ENCODE measurements at places on chromosomes 4 and X.

GRCh38 chr4:182765987-182766856 lies 151.0 kb downstream of the DCTD start:
- DNase-seq = no peak

- DNase-seq = no peak
Measured at GRCh38 chrX:122248681-122249080, 935.4 kb upstream of the GRIA3 start.

- no peak for DNase-seq
Measured at GRCh38 chrX:107730298-107730655, 45.3 kb downstream of the TSC22D3 start.

DNA sequence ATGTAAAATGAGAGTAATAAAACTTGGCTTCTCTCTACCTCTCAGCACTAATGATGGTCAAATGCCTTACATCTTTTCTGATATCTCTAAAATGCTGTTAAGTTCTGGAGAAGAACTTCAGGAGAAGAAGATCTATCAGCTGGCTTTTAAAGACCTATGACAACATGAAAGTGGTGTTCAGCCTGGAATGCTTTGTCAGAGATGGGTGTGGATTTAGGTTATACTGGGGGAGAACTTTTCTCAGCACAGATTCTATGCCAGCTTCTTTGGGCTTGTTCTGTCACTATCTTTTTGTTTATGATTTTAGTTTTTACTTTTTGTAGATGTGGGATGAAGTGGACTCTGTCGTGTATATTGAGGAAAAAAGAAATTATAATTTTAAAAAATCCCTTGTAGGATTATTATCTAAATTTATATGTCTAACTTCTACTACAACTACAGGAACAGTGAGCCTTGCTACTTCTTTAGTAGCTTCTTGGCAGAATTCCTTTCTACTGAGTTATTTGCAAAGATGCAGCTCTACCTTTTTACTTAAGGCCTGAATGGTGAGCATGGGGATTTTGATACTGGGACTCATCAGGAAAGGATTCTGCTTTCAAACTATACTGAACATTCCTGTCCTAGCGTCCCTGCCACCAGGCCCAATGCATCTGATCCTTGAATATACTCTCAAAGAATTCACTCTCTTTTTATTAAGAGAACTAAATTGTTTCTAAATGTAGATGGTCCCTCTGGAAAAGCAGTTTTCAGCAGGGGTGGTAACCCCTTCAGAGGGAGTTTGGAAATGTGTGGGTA lies 19.6 kb downstream of the CYP2U1 start:
- no peak for DNase-seq

DNA sequence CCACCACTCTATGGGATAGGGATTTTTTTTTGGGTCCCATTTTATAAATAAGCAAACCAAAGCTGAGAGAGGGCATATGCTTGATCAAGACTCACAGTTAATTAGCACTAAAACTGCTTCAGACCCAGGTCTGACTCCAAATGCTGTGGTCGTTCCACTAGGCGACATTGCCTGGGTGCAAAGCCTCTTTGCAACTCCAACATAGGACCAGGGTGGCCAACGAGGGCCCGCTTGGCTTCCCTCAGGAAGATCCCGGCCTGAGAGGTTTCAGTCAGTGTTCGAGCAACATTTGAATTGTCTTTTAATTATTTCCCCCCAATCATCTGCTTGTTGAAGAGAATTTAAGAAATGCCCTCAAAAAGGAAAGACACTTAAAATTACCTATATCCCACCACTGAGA lies 11.2 kb downstream of the PJA1 start:
- DNase-seq = no peak

DNA sequence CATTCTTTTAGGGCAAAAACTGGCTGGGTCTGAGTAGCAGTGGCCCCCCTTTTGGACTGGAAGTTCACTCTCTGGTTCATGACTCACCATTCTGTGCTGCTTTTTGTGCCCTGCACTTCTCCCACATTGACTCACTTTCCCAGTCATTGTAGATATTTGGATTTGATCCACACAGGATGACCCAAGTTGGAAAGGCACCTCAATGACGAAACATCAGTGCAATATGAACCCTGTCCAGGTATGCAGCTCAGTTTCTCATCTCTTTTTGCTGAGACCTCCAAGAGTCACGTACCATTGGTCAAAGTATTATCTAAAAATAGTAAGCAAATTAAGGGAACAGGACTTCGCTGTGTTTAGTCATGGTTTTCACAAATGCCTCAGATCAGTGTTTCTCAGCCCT lies 92.7 kb downstream of the CBLL2 start:
- no peak for DNase-seq

DNA sequence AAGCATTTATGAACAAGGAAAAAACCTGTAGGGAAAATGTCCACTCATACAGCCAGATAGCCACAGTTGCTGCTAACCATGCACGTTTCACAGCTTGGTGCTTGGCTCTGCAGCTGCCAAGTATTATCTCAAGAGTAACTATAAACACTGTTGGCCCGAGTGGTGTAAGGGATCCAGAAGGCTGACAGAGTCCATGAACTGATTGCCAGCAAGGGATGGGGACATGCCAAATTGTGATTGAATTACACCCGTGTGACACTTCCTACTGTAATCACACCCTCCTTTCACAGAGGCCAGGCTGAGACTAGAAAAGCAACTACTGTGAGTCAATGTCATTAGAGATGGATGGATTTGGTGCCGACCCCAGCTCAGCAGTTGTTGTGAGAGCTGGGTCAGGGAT lies 223.9 kb upstream of the ANKRD50 start:
- no peak for DNase-seq

DNA sequence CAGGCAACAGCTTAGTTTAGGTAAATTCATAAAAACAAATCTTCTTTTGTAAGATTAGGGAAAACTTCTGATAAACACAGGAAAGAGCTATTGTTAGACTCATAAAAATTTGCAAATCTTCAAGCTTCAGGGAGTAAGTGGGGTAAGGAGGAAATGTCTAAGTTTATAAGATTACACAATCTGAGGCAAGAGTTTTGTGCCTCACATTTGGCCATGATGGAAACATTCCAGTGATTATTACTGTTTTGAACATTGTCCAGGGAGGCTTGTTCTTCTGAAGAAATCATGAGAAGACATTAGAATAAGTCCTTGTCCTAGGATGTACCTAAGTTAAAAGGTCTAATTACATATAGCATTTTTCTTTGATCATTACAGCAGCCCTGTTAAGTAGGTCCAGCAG lies 72.8 kb downstream of the MAOB start:
- no peak for DNase-seq

- no peak for DNase-seq
Measured at GRCh38 chrX:129693354-129693753, 38.6 kb upstream of the APLN start.

DNA sequence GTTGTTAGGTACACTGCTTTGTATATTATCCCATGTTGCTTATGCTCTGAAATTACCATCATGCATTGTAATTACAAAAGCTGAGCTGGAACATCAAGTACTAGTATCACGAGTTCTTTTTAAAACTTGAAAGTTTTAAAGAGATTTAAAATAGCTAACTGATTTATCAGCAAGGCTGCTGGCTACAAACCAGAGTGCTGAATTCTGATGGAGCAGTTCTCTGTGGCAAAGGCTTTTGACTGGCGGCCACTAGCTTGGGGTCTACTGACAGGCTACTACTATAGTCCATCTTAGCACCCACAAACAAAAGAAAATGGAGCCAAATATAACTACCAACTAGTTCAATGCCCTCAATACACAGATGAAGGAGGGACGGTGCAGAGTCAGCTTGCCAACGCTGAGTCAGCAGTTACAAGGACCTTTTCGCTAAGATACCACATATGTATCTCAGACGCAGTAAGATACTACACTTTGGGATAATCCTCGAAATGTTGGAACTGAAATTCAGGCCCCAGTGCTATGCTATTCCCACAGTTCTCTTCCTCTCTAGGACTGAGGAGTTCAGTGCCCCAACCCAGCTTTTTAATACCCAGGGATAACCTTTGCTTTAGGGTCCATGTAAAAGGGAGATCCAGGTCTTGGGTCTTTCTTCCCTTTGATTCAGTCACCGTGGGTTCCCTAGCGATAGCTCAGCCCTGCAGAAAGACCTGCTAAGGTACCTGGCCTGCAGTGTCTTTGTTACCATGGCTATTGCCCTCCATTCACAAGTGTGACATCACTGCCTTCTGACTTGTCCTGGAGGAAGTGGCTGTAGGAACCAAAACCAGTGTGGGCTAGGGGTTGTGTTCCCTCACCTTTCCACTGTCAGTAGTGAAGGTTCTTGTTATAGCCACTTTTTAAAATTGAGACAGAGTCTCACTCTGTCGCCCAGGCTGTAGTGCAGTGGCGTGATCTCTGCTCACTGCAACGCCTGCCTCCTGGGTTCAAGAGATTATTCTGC lies 22.8 kb downstream of the MFAP3L start:
- no peak for DNase-seq

GRCh38 chr4:37483610-37484009 lies 202.6 kb downstream of the RELL1 start:
- no peak for DNase-seq

DNA sequence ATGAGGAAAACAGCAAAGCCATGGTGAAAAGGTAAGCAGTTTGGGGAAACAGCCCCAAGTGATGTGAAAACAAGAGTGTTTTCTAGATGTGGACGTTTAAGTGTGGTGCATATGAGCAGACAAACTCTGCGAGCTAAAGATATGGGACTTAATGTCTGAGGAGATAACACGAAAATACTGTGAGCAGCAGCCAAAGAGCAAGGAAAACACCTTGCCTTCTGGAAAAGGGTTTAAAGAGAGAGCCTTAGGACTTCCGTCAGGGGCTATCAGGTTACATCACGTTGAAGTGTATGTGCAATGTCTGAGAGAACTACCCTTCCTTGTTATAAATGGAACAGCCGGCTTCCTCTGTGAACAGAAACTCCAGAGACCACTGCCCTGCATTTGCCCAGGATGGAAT lies 54.2 kb downstream of the LEF1 start:
- DNase-seq = no peak

DNA sequence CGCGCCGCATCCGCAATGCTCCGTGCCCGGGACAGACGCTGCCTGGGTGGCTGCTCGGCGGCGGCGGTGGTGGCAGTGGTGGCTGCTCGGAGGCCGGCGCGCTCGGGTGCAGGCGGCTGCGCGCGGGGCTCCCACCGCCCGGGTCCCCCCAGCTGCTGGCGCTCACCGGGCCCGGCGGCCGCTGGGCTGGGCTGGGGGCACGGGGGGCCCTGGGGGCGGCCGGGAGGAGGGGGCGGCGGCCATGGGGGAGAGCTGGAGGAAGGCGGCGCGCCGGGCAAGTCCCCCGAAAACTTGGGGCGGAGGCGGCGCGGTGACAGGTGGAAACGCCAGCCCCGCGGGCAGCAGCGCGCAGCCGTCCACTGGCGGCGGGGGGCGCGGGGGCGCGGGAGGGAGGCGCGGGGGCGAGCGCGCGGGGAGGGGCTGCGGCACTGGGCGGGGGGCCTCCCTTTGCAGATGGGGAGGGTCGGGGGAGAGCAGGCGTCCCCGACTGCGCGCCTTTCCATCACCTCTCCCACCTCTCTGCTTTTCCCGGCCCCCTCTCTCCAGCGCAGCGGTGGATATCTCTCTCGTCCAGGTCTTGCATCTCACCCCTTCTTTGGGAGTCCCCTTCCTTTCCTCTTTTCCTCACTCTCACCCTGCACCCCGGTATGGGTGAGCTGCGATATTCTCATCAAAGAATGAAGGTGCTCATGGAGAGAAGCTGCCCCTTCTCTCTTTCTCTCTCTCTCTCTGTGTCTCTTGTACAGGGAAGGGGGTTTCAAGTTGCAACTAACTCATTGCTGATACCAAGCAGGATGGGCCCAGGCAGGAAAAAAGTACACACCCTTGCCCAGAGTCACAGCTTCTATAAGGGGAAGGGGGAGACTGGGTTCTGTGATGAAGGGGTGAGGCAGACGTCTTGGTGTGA lies 83.7 kb upstream of the DHRSX start:
- DNase-seq = no peak

DNA sequence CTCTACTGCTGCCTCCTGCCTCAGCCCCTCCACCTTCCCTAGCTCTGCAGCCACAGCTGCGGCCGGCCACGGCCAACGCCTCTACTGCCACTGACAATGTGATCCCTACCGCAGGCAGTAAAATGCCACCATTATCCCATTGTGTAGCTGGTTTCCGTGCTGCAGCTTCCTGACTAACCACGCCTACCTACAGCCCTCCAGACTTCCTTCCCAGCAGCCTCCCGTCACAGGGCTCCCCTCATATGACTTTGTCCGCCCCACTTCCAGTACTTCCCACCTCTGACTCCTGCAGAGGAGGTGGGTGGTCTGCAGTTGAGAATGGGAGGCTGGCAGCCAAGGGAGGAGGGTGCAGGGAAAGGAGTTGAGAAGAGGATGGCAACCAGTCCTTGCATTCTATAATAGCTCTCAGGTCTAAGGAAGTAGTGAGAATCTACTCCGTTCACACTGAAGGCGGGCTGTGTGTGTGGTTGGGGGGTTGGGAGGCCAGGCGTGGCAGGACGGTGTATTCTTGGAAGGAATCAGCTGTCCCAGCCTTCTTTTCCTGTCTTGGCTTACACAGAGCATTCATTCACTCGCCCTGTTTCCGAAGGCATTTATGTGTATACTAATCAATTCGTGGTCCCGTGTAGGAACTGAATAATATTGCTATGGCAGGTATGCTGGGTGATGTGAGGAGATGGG lies 33.1 kb upstream of the USP51 start:
- DNase-seq = no peak

GRCh38 chr4:2652415-2653160 lies 103.5 kb downstream of the TNIP2 start:
- DNase-seq = no peak

DNA sequence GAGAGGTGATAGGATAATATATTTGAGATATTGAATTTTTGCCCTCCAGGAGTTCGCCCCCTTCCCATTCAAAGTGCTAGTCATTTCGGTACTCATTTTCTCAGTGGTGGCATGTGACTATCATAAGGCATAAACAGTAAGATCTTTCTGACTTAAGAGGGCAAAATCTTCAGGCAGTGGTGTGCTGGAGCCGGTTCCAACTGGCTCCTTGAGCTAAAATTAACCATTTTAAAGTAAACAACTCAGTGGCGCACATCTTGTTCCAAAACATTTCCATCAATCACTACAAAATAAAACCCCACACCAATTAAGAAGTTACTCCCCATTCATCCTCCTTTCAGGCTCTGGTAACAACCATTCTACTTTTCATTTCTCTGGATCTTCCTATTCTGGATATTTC lies 43.3 kb downstream of the LUZP4 start:
- no peak for DNase-seq

DNA sequence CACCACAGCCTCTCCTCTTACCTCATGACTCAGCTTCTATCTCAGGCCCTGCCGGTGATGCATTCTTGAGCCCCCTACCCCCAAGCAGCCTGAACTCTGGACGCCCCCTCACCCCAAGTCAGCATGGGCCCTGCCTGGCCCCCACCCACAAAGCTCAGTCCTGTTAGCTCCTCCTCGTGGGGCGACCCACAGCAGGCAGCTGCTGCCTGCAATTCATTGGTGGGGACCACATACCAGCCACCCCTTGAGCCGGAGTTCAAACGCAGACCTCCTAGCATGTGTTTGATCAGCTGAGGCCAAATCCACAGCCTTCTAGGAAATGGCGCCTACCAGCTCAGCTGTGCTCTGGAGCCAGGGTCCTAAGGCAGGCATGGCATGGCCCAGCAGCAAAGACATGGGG lies 111.8 kb downstream of the EFNB1 start:
- no peak for DNase-seq
